ENCODE measurements at places on chromosomes 7 and 10. TPM values are rescaled to one million over a fixed set of nuclear protein-coding genes. Genes with fewer than 3 reads are reported as not detected.
A peak's percentile ranks its signal among the peaks of the same experiment; 100 is the strongest.

Gene HACD1
- total RNA-seq, result 26.8 TPM

Gene RASSF4
- 4.0 TPM for total RNA-seq

Gene SEMA3A
- 2.5 TPM for total RNA-seq

Gene SKAP2
- 19.5 TPM for total RNA-seq

Gene SAMD9
- total RNA-seq, result 30.4 TPM

Gene CTNNA3
- total RNA-seq, result not detected

Gene LOXL4
- 28.6 TPM for total RNA-seq

Gene SAP25
- not detected for total RNA-seq

DNA sequence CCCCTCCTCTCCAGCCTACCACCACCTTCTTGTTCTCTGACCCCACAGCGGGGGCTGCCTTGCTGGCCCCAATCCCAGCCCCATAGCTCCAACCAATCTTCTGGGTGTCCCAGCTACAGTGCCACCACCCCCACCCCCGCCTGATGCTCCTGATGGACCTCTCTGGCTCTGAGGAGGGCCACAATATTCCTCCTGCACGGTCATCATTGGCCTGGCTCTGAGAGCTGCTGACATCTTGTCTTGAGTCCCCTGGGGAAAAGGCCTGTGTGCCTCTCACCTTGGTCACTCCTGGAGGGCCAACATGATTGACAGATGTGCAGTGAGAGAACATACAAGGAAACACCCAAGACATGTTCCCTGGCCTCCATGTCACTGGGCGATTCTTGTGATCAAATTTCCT, 7.6 kb downstream of the GDF2 start:
- peak; percentile 58 for DNase-seq

DNA sequence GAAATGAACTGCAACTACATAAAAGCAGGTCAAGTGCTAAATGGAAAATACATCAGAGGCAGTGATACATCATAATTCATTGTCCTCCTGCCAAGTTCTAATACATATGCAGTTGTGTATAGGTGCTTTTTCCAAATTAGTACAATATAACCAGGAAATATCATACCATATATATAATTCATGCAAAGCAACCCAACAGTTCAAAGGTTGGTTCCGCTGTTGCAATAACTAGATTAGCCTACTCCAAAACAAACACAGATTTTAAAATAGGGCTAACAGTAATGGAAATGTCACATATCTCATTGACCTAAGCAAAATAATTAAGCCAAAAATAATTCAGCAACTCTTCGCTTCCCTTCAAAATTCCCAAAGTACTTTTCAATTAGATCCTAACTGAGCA, 88.9 kb upstream of the NEBL start:
- DNase-seq, result no peak

DNA sequence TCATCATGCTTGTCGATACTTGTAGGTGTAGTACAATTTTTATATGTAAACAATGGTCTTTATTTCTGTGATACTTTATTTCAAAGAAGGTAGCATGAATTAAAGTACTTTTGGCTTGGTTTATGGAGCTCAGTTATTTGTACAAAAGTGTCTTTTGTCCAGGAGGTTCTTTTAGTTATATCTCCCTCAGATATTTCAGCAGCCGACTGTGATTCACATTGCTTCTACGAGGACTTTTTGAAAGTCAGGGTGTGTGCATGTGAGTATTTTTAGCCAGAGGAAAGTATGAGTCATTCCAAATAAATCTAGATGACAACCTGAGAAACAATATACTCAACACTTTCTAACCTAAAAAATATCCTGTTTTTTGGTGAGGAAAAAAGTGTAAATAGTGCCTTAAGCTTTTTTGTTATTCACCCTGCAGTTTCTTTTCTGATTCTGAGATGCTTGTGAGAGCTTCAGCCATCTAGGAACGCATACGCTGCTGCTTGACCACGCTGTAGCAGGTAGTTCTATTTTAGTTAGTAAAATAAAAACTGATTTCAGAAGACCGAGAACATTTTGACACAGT, 595 bp upstream of the SUN1 start:
- peak; percentile 94 for DNase-seq

GRCh38 chr7:105315357-105315756, 73.4 kb downstream of the SRPK2 start:
- no peak for DNase-seq

DNA sequence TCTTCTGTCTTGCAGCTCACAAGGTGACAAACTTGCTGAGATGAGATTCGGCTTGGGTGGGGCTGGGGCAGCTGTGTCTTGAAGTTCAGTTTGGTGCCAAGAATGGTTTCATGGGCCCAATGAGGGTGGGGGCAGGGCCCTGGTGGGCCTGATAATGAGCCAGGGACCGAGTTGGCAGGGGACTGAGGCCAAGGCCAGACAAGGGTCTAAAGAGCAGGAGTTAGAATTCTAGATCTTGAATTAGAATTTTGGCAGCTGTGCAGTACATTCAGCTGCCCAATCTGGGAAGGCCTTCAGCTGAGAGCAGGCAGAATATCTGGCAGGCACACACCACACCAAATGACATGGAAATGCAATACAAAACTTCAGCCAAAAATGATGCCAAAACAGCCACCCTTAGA, 1.5 kb upstream of the JAZF1 start:
- DNase-seq, result no peak

GRCh38 chr10:75592791-75593643, 161.6 kb downstream of the LRMDA start:
- DNase-seq, result no peak

DNA sequence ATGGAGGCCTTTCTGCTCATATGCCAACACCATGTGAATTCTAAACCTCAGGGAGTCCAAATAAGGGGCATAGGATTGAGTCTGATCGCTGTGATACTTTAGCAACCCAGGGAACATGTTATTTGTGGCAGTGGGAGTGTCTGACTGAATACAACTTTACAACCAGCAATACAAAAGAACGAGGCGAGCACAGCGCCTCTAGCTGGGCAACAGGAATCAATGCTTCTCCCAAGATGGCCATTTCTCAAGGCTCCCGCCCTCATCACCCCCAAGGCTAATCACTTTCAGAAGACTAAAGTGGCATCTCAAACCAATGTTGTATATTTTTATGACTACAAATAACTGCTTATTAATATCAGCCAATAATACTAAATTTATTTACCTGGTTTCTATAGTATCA, 28.1 kb downstream of the YWHAG start:
- DNase-seq, result no peak

GRCh38 chr10:21649454-21649872, 115.4 kb downstream of the MLLT10 start:
- no peak for DNase-seq

DNA sequence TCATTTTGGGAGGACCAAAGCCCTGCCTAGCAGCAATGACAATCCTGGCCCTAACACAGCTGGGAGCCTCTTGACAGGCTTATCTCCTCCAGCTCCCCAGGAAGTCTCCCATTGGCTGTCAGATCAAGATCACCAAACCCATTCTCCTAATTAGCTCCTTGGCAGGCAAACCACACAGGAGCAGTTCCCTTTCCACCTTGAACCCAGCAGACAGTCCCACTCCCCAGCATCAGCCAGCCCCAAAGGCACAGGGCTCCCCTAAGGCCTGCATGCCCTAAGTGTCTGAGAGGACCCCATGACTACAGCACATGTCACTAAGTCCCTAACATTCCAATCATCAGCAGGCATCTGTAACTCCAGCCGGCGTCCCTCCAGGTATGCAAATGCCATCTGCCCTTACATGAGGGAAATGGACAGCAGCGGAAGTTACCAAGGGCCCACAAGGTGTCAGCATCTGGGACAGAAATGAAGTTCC, 348.5 kb downstream of the KCNMA1 start:
- DNase-seq, result no peak

- DNase-seq, result no peak
Measured at GRCh38 chr7:133796782-133797745, 330.1 kb upstream of the LRGUK start.

GRCh38 chr10:7942859-7943258, 111.6 kb upstream of the GATA3 start:
- DNase-seq, result no peak

- no peak for DNase-seq
Measured at GRCh38 chr7:7816084-7816483, 97.7 kb upstream of the RPA3 start.

DNA sequence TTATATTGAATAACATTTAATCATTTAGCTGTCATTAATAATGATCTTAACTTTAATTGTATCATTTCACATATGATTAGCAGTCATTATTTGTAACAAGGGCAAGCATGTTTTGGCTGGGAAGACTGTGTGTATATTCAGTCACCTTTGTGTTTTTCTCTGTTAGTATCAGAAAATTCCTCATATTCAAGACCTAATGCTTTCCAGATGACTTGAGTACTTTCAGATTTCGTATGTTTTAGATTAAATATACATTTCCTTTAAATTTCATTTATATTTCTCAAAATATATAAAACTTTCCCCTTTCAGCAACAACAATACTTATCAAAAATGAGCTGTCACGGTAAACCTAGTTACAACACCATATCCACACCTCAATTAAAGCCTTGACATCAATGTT, 6.3 kb upstream of the CACNA2D1 start:
- no peak for DNase-seq

DNA sequence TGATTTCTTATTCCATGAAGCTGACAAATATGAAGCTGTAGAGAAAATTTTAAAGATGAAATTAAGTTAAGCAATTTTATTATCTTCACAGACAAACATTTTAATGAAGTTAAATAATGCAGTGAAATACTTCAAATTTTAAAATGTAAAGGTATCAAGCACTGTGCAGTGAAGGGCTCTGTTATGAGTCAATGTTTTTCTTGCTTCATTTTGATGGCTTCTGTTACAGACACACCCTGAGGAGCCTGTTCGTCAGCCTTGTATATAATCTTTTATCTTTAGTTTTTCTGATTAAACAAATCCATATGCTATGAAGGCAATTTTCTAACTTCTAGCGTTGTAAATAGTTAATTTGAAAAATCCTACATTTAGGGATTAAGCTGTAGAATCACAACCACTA, 18.5 kb downstream of the VSTM2A start:
- no peak for DNase-seq

GRCh38 chr10:84344526-84344925, 16.1 kb downstream of the CCSER2 start:
- no peak for DNase-seq

DNA sequence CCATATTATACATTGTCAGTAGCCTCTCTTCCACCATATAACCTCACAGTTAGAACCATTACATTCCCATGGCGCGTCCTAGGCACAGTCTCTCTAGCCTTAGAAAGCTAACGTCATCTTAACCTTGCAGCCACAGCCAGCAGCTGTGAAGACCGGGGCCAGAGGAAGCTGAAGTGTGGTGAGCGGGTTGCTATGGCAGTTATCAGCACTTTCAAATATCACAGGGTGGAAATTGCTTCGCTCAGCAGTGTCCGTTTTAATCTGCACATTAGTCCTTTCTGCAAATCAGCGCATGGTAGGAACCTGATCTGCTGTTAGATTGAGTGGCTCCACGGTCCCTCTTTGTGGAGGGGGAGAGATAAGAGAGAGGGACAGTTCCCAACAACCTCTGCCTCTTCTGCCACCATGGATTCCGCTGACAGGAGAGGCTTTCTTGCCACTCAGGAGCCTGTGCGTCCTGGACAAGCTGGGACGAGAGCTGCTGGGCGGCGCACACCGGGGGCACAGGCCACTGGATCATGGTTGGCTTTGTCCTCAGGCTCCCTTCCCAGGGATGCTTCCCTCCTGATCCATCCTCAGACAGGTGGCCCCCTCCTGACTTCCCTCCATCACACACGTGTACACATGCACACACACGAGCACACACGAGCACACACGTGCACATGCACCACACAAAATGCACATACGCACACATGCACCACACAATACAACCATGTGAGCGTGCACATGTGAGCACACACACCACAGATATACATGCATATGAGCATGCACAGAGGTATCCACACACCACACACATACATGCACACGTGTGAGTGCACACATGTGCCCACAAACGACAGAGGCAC, 93.8 kb downstream of the WDR37 start:
- DNase-seq, result peak; percentile 45

DNA sequence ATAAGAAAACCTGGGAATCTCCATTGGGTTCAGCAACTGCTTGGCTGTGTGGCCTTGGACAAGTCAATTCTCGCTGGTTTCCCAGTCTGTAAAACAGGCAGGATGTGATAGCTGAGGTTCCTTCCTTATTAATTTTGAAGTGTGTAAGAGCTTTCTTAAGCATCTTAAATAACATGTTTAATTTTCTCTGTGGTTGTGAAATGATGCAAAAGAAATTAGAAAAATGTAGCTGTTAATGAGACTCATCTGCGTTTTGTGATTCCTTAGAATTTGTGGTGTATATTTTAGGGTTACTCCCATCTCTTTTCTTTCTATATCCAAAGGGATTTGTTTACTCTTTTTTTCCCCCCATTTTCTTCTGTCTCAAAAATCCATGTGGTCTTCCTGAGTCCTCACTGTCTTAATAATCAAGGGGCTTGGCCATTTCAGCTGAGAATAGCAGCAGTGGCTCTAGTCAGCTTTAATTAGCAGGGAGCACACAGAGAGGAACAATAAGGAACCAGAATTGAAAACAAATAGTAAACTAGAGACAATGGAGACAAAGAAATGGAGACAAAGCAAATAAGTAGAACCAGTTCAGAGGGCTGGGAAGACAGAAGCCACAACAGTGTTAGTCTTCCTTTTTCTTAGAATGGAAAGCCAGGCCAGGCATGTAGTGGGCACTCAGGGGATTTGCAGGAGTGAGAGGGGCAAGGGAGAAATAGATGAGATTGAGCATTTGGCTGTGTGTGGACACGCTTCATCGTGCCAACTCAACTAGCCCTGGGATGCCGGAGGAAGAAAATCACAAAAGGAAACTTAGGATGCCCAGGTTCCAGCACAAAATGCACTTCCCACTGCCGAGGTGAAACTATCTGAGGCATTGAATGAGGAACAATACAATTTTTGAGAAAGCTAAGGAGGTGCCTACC, 93.9 kb downstream of the CHN2 start:
- DNase-seq, result no peak

DNA sequence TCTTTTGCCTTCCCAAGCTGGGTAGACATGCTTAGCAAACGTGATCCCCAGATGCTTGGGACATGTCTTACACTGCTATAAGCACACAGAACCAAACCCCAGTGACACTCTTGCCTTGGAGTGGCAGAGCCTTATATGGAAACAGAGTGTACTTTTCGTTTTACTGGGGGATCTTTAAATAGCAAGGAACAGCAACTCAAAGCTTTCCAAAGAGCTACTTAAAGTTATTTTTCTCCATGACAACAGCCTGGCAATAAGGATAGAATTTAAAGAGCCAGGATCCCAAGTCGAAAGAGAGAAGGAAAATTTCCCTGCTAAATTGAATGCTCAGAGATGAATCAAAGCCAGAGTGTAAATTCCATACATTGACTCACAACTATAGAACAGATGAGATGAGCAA, 67.8 kb downstream of the ZNF365 start:
- no peak for DNase-seq
